ENCODE measurements at places on chromosomes 2 and 18.

DNA sequence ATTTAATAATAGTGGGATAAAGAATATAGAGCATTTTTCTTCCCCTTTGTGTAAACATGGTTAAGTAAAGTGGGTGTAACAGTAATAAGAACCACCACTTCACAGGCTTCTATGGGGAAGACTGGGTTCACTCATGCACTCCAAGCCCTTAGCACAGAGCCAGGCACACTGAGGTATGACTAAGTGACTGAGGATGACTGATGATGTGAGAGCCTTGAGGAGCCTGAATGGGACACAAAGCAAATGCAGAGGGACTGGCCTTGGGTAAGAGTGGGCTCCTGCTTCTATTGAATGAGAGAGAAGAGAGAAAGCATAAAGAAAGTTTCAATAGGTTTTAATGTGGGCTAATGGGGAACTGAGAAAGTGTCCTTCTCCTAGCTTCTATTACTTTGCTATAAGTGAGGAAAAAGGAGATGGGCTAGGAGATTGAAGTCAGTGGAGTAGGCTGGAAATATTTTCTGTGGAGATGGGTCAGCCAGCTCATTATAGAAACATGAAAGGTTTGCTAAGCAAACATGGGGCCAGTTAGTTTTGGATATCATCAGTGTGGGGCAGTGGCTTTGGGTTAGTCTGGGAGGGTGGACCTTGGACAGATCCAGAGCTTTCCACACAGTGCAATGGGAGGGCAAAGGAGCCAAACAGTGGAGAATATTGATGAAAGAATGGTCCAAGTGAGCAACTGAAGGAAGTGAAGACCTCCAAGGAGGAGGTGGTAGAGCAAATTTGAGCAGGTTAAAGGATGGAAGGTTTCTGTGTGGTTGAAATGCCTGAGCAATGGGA lies 20.6 kb downstream of the IL1F10 start:
- DNase-seq, result no peak

DNA sequence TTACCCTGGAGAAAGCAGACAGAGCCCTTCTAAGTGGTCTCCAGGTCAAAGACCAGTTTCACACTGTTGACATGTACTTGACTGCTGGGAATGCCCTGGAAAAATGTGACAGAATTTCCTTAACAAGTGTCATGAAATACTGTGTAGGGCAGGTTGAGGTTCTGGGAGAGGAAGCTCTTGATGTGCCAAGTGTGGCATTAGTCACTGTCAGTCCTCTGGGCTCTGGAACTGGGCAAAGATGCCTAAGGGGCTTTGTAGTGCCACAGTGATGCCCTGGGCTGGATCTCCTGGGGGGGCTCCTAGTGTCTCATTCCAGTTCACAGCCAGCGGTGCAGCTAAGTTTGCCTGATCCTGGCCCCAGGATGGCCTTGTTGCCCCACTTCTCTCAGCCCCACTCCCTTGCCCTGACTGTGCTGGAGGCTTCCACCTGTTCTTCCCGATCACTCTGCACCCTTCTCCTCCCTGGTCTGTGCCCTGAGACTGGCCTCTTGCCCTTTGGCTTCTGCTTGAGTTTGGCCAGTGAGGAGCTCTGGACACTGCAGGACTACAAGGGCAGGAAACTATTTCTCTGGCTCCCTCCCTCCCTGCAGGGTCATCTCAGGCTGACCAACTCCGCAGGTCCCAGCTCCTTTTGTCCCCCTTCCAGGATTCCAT lies 27.0 kb upstream of the FAM124B start:
- no peak for DNase-seq

GRCh38 chr2:121699421-121700333 lies 37.0 kb downstream of the NIFK start:
- peak; percentile 35 for DNase-seq

DNA sequence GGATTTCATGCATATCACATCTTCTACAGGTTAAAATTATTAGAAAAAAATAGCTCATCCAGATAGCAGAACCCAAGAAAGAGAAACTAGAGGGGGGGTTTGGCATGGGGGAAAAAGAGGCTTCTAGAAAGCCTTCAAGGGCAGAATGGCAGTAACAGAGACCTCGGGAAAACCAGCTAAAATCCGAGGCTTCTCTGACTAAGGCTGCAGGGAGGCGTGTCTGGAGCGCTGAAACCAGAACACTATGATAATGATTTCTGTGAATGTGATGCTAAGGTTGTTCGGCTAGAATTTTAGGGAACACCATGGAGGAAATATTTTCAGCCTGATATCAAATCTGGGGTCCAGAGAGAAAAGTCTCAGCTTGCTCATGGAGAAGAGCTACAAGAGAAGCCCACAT lies 73.0 kb downstream of the ATP8B1 start:
- DNase-seq, result no peak

DNA sequence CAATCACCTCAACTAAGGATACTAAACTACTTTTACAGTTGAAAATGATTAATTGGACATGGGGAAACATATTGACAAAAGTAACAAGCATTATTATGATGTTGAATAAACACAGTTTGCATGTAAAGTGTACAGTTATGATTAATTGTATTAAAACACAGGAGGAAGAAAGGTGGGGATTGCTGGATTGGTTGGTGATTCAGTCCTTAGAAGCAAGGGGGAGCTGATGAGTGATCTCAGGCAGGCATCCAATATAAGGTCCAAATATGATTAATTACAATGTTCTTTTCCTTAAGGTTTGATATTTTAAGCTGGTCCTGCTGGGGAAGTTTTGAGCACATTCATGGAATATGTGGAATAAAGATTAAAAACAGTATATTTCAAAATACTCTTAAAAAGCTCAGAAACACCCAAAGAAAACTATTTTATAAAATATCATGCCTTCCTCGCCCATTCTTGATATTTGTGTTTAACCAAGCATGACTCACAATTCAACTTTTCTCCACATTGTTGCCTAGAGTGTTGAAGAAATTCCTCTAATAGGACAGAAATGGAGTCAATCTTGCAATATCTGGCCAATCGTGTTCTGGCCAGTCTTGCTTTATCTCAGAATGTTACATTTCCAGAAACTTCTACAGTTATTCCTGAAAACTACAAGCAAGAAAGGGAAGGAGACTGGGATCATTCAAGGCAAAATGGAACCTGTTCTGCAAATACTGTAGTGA lies 268.2 kb downstream of the RPIA start:
- DNase-seq, result no peak

DNA sequence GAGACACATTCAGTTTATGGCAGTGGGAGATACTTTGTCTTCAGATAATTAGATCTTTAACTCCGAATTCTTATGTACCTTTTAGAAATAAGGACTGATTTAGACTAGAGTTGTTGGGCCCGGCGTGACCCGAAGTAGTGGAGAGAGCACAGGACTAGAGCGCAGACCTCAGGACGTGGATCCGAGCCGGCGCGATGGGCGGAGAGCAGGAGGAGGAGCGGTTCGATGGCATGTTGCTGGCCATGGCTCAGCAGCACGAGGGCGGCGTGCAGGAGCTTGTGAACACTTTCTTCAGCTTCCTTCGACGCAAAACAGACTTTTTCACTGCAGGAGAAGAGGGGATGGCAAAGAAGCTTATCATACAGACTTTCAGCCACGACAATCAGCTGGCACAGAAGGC lies 54.5 kb downstream of the FMNL2 start:
- DNase-seq, result no peak

- DNase-seq, result no peak
Measured at GRCh38 chr2:178807227-178808008, at the start of gene TTN. TTN (minus strand) TSS chr2:178807423; CDS start chr2:178804642, 2,781 bp downstream.

DNA sequence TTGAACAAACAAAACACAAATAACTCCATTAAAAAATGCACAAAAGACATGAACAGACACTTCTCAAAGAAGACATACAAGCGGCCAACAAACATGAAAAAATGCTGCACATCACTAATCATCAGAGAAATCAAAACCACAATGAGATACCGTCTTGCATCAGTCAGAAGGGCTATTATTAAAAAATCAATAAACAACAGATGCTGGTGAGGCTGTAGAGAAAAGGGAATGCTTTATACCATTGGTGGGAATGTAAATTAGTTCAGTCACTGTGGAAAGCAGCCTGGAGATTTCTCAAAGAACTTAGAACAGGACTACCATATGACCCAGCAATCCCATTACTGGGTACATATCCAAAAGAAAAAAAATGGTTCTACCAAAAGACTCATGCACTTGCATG lies 37.8 kb downstream of the GPR155 start:
- no peak for DNase-seq

GRCh38 chr2:46518861-46519260 lies 39.5 kb downstream of the TMEM247 start:
- DNase-seq, result no peak

- no peak for DNase-seq
Measured at GRCh38 chr2:27929916-27930486, 39.5 kb downstream of the BABAM2 start.

DNA sequence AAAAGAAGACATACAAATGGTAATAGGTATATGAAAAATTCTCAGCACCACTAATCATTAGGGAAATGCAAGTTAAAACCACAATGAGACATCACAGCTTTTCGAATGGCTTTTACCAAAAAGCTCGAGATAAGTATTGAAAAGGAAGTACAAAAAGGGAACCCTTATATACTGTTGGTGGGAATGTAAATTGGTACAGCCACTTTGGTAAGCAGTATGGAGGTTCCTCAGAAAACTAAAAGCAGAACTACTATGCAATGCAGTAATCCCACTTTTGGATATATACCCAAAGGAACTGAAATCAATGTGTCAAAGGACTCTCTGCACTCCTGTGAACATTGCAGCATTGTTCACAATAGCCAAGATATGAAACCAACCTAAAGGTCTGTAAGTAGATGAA lies 107.5 kb upstream of the SPATS2L start:
- DNase-seq, result no peak

- no peak for DNase-seq
Measured at GRCh38 chr2:108616751-108617161, 82.5 kb downstream of the LIMS1 start.

GRCh38 chr2:15809404-15809803 lies 130.9 kb upstream of the MYCN start:
- no peak for DNase-seq

DNA sequence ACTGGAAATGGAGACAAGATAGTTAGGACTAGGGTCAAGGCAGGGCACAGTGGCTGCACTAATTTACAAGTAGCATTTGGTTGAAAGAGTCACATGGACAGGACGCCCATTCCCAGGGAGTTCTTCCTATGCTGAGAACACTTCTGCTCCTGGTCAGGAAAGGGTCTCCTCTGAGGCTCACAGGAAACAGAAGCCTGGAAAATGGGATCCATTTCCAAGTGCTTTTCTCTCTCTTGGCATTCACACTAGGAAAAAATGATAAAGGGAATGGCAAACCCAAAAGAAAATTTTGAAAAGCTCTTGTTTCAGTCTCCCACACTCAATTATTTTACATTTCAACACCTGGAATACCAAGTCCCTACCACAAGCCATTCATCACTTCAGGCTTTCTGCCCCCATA lies 88.7 kb downstream of the COBLL1 start:
- DNase-seq, result no peak

DNA sequence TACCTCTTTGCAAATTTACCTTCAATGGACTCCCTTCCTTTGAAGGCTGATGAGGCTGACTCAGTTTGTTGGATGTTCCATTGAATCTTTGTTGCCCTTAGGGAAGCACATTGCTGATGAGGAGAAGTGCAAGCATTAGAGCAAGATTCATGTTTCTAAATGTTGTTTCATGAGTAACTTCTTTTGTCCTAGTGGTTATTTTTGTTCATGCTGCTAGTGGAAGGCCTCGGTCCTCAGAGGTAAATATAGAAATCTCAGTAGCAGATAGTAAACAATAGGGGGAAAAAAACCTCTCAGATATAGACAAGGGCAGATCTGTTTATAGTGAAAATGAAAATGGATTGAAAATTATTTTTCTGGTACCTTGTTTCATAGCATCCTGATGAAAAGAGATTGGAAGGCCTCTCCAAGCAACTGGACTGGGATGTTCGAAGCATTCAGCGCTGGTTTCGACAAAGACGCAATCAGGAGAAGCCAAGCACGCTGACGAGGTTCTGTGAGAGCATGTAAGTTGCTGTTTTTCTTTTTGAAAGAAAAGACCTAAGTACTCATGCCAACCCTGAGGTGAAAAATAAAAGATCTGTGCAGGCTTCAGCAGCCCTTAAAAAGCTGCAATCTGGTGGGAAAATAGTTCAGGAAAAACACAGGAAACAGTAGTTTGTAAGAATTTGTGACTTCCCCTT lies 104.9 kb downstream of the CERS6 start:
- no peak for DNase-seq

GRCh38 chr2:179435000-179435399 lies 170.4 kb upstream of the SESTD1 start:
- DNase-seq, result no peak

GRCh38 chr2:133888107-133888506 lies 319.8 kb upstream of the NCKAP5 start:
- no peak for DNase-seq

- no peak for DNase-seq
Measured at GRCh38 chr2:240208631-240209211, 68.3 kb upstream of the OTOS start.

DNA sequence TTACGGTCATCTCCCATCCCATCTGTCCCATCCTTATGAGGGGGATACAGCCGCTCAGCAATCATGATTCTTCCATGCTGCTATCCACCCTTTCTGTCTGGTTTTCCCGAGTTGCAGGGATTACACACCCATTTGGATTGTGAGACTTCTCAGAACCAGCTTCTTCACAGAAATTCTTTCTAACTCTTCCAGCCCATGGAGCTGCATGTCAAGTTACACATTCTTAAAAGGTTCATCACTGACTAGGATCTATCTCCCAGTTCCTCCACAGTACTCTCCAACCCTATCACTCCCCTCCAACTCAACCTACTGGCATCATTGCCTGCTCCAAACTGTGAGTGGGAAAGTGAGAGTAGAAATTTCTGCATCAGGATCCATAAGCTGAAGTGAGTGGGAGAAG lies 558.2 kb upstream of the TNP1 start:
- no peak for DNase-seq

DNA sequence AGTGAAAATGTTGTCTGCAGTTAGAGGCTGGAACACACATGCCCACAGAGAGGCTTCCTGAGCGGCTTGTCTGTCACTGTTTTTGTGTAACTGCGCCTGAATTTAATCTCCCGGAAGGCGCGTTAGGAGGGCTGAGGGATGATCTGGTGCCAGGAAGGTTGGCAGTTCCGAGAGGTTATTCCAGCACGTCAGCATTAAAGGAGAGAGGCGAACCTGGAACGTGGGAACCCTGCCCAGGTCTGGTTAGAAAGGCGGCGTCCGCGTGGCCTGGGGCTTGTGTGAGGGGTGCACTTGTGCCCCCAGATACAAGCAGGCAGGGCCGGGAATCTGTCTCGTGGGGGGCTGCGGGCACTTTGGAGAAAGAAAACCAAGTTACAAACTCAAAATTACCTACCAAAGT lies 75.3 kb downstream of the NFATC1 start:
- no peak for DNase-seq
